Fibroblast of the conjunctiva (primary cell): ENCODE measurements at places on chromosomes 4 and X.

DNA sequence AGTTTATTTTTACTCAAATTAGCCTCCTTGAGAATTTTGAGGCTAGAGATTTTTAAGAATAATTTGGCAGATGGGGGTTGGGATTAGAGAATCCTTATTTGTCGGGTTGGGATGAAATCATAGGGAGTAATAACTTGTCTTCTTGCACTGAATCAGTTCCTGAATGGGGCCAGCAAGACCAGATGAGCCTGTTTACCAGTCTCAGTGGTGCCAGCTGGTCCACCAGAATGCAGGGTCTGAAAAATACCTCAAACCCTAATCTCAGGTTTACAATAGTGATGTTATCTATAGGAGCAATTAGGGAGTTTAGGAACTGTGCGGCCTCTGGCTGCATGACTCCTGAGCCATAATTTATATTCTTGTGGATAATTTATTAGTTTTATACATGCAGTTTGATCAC, 705.9 kb upstream of the AGA start:
- DNase-seq: no peak

GRCh38 chr4:111214371-111214770, 591.5 kb upstream of the PITX2 start:
- DNase-seq: no peak

DNA sequence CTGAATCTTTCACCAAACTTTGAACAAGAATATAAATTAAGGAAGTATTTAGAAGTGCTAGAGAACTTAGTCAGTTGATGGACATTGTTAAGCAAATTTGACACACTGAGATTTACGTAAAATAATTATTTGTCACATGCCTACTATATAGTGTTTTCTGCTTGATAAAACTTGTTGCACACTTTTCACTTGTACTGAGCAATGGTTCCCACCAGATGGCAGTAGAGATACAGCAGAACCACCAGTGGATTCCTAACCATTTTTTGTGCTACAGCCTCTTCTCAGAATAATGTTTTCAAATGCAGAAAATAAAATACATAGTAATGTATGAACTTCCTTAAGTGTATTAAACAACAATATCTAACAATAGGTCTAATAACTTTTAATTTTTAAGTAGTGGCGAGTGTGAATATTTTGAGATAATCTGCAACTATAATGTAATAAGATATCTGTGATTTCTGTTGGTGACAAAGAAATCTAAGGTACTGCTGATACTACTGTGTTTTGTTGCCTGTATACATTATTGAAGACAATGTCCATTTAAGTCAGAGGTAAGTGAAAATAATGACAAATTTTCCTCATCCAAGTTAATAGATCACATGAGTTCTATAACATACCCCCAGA, 81.2 kb downstream of the APOOL start:
- DNase-seq: peak; percentile 18

- DNase-seq: no peak
These were observed 167.4 kb downstream of the HS3ST1 start for GRCh38 chr4:11261066-11261850.

DNA sequence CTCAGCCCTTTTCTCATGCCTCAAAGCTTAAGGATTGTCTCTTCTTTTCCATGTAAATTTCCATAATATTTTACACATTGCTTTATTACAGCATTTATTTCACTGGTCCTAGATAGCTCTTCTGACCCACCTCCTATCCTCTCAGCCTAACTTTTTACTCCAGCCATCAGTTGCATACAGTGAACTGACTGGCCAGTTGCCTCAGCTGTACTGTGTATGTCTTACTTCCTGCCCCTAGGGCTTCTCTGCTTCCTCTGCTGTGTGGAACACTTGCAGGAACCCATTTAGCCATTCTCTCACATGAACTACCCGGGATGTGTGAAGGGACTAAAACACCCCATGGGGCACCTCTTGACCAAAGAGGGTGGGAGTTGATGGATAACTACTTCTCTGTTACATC, 18.0 kb downstream of the C4orf33 start:
- DNase-seq: no peak

DNA sequence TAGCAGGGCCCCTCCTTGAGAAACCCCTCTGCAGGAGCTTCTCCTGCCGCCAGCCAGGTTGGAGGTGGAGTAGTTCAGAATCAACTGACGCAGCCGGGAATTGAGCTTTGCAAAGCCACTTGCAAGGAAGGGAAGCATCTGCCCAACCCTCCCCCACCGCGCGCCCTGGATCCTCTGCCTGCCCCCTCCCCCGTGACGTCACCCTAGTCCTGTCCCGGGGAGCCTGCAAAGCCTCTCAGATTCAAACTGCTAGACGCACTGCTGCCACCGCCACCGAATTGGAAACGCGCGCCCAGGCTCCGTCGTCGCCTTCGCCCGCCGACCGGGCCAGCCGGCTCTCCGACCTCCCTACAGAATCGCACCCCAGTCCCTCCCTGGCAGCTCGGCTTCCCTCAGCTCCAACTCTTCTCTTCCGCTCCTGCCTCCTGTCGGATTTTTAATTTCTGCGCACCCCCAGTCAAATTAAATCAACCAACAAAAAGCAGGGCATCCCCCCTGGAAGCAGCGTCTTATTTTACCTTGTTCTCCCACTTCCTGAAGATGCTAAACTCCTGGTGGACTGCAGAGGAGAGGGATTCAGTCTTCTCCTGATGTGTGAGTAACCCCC, 3.8 kb downstream of the SLITRK2 start:
- DNase-seq: no peak

DNA sequence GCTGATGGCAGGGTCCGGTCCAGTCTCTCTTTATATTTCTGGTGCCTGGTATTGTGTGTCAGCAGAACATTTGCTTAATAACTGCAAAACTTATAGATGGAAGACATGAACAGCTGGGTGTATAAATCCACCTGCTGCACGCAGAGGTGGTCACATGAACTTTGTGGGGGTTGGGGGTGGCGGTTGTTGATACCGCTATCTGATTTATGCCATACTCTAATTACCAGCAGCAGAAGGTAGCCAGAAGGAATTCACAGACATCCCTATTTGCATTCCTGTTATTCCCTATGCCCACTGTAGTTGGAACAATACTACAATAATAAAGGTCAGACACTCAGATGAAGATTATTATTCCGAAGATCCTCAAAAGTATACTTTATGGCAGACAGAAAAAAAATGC, 121.6 kb upstream of the PUDP start:
- DNase-seq: no peak

DNA sequence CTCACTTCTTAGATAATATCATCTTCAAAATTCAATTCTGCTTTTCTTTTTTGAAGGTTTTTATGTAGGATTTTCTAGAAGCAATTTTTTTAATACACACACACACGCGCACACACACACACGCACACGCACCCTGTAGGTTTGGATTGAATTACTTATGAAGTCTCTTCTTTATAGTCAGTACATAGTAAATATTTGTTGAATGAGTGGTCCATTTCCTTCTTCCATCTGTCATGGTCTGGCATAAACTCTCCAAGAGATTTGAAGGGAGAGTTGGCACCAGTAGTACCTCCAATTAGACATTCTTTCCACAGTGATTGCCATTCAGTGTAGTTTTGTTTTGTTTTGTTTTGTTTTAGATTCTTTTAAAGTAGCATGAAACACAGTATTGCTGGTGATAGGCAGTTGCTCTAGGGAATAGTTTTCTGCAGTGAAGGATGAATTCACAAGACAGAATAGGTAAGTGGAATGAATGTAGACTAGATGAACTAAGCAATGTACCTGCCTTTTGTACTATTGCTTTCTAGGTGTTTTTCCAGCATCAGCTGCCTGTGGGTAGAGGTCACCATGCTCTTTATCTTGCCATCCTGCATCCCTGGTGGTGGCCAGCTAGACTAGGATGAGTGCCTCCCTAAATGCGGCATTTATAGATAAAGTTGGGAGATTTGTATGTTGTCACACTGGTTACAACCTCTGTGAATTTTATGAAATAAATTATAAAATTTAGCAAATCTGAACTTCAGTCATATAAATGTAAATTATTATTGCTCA, 20.5 kb downstream of the PDLIM5 start:
- peak; percentile 59 for DNase-seq

DNA sequence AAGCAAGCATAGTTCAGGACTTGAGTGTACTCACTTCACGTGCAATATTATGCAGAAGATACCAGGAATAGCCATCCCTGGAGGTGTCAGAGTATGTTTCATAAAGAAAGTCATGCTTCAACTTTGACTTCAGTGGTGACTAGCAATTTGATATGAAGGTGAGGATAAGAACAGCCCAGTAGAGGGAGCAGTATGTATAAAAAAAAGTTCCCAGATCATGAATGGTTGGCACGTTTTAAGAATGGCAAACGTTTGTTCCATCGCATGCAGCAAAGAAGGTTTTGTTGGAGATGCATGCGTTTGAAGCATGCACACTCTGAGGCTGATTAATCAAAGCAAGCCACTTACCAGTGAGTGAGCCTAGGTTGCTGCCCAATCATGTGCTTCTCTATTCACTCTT, 33.5 kb upstream of the SLITRK4 start:
- DNase-seq: peak; percentile 2

GRCh38 chr4:53987761-53988171, 76.6 kb downstream of the CHIC2 start:
- peak; percentile 27 for DNase-seq

- peak; percentile 47 for DNase-seq
These were observed 8.3 kb upstream of the ASB5 start for GRCh38 chr4:176277162-176277904.

DNA sequence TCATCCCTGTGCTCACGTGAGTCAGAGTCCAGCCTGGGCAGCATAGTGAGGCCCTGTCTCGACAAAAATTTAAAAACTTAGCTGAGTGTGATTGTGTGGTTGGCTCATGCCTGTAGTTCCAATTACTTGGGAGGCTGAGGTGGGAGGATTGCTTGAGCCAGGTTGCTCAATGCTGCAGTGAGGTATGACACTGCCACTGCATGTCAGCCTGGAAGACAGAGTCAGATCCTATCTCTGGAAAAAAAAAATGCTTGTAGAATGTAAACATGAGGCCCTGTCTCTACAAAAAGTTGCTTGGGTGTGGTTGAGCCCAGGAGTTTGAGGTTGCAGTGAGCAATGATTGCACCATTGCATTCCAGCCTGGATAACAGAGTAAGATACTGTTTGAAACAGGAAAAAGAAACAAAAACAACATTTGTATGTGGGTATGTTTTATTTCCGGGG, 11.3 kb upstream of the YTHDC1 start:
- no peak for DNase-seq

GRCh38 chrX:129726307-129727111, 12.3 kb upstream of the XPNPEP2 start:
- peak; percentile 49 for DNase-seq

GRCh38 chr4:98608356-98608755, 50.1 kb downstream of the TSPAN5 start:
- no peak for DNase-seq

GRCh38 chr4:100842856-100843255, 325.0 kb upstream of the EMCN start:
- no peak for DNase-seq

- DNase-seq: no peak
These were observed 48.1 kb upstream of the IL13RA1 start for GRCh38 chrX:118679290-118679689.

DNA sequence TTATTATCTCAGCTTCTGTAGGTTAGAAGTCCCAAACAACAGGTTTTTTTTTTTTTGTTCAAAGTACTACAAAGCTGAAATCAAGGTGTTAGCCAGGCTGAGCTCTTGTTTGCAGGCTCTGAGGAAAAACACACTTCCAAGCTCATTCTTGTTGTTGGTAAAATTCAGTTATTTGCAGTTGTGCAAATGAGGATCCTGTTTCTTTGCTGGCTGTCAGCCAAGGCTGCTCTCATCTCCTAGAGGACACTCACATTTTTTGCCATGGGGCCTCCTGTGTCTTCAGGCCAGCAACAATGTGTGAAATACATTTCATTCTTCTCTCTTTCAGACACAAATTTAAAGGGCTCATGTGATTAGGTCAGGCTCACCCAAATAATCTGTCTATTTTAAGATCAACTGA, 60.3 kb upstream of the HSD17B10 start:
- no peak for DNase-seq

DNA sequence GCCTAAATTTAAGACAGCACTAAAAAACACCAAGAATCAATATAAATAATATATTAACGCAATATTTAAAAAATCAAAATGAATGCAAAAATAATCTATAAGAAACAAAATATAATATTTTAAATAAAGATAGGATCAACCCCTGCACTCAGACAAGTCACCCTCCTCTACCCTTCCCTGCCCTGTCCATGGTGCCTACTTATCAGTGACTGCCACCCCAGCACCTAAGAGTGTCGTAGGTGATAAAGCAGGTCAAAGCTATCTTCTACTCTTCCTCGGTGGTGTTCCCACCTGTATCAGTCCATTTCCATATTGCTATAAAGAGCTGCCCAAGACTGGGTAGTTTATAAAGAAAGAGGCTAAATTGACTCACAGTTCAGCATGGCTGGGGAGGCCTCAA, 251.9 kb downstream of the STIM2 start:
- no peak for DNase-seq

DNA sequence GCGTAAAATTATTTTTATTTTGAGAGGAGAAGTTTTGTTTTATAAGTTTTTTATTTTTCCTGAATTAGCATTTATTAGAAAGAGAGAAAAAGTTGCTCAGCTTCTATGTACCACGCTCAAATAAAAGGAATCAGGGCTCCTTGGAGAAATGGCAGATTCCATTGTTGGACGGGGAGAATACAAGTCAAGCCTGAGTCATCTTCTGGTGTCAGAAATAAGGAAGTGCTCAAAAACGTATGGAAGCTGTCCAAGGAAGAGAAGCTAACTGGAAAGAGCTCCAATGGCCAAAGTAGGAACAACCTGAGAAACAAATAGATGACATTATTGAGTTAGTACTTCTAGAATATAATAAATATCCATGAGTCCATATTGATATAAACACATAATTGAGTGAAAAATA, 89.3 kb upstream of the NEIL3 start:
- no peak for DNase-seq

DNA sequence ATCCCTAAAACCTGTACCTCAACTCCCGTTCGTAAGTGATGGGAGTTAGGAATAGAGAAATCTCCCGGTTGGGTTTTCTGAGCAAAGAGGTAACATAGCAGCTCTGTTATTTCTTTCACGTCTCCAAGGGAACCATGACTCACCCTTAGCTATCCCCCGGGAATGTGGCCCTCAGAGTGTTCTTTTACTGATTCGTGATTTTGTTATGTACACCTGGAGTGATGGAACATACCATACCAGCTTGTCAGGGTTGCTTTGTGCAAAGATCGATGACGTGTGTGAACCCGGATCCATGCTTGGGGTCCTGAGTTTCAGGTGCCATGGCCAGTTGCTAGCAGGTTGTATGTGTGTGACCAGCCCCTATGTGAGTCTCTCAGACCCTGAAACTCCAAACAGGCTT, 52.6 kb downstream of the HPRT1 start:
- DNase-seq: peak; percentile 39

GRCh38 chr4:181821039-181822004, 421.9 kb upstream of the TENM3 start:
- DNase-seq: no peak

DNA sequence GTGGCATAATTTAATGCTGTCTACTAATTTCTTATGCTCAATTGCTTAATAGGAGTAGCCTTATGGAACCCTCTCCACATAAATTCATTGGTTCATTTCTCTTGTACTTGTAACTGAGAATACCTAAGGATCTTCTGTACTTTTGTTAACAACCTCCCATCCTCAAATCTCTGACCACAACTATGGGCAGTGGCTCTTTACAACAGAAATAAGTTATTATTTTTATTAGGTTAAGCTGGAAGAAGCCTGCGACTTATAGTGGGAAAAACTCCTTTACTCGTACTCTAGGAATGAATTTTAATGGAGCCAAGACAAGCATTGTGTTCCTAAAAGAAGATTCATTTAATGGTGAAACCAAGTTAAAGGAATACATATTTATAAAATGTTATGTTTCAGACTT, 337.1 kb upstream of the CTSO start:
- no peak for DNase-seq
